WTC11 (cell line): ENCODE measurements at places on chromosomes 4 and X. TPM values are rescaled to one million over a fixed set of nuclear protein-coding genes. Genes with fewer than 3 reads are reported as not detected.

The SSX4 gene
- total RNA-seq = 0.17 TPM in 1 of 3 replicates, not detected in the others

The CLIC2 gene
- 0.66 to 1.3 TPM (median 1.1 TPM) in 3 replicates for total RNA-seq

The CFAP299 gene
- total RNA-seq = not detected in 3 replicates

DNA sequence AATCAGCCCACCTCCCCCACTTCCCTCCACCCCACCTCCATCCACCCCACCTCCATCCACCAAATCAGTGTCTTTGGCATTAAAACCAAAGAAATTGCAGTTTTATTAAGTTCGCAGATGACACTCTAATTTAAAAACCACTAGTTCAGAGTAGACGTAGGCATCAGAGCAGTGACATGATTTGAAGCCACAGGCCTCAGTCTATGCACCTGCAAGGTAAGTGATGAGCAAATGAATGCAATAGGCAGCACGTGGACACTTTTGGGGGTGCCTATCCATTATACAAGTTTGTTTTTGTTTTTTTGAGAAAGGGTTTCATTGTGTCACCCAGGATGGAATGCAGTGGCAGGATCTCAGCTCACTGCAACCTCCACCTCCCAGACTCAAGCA lies 88.0 kb upstream of the TRIM2 start:
- no peaks in the 10 kb centered on the region for H3K36me3 ChIP-seq
- H3K27me3 ChIP-seq = no peaks in the 10 kb centered on the region
- H3K4me3 ChIP-seq = no peak overlapping the region
- no peaks in the 10 kb centered on the region for H3K4me1 ChIP-seq

GRCh38 chr4:181933471-181933870 lies 309.7 kb upstream of the TENM3 start:
- no peak for DNase-seq
- peaks cover 29% of the 10 kb centered on the region for H3K36me3 ChIP-seq
- H3K27me3 ChIP-seq = no peaks in the 10 kb centered on the region
- H3K4me3 ChIP-seq = no peak overlapping the region
- no peak overlapping the region for H3K27ac ChIP-seq

GRCh38 chr4:147599206-147599605 lies 18.0 kb upstream of the TMEM184C start:
- no peaks in the 10 kb centered on the region for H3K36me3 ChIP-seq
- DNase-seq = no peak
- no peak overlapping the region for H3K4me3 ChIP-seq
- peaks cover 20% of the 10 kb centered on the region for H3K4me1 ChIP-seq
- no peak overlapping the region for H3K27ac ChIP-seq
